NCI-H345 (cell line): ENCODE measurements at places on chromosomes 7 and 10.

- DNase-seq, result no peak
These were observed 209.0 kb downstream of the POU6F2 start for GRCh38 chr7:39186671-39187070.

DNA sequence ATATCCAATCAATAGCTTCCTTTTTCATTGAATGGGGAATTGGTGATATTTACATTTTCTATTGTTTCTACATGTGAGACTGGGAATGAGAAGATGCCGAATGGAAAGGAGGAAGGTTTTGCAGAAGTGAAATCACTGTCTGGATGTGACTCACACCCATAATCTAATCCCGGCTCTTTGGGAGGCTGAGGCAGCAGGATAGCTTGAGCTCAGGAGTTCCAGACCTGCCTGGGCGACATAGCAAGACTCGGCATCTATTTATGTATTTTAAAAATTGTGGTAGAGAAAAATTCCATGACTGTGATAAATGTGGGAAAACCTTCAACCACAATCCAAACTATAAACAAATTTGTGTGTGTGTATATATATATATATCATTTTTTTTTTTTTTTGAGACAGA, 10.9 kb upstream of the FIS1 start:
- DNase-seq, result no peak

- no peak for DNase-seq
These were observed 9.3 kb upstream of the PRSS1 start for GRCh38 chr7:142739923-142740492.

GRCh38 chr7:101915000-101915399, 97.6 kb downstream of the CUX1 start:
- DNase-seq, result no peak

DNA sequence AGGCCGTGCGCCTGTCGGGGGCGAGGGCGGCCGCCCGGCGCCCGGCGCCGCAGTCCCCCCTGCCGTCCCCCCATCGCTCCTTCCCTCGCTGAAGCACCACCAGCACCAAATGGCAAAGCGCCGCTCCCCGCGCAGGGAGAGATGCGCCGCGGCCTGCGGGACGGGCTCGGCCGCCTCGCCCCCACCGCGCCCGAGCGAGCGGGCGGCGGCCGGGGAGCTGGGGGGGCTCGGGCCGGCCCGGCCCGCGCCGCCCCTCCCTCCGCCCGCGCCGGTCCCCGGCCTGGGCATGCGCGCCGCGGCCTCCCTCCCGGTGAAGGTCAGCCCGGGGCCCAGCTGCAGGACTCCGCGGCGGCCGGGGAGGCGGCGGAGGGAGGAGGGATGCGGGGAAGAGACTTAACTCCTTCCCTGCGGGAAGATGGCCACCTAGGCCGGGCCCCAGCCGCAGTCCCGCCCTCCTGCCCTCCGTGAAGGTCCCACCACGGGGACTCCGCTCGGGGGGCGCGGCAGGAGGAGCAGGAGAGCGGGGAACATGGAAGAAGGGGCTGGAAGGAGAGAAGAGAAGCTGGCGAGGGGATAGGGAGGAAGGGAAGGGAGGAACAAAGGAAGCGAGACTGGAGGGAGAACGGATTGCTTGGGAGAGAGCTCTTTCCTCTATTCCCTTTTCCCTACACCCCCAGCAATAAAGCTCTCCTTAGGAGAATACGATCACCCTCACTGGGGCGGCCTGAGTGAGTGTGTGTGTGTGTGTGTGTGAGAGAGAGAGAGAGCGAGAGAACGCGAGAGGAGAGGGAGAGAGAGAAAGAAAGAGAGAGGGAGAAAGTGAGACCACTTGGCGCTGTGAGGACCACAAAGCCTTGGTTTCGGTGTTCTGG, 3.4 kb upstream of the SMARCD3 start:
- DNase-seq, result peak; percentile 70

DNA sequence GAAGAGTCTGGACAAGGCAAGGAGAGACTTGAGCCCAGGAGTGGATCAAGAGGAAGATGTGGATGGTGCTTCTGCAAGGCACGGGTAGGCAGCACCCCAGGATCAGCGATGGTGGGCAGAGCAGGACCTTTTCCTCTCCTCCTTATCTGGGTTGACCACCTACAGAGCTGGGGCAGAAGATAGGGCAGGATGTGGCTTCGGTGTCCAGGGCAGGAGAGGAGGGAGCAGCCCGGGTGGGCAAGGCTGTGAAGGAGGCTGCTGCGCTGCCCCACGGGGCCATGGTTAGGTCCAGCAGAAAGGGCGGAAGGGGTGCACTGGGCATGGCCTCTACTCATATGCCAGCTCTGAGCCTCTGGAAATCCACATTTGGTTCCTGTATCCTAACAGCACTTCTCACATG, 20.0 kb upstream of the PARP12 start:
- DNase-seq, result no peak

- DNase-seq, result no peak
These were observed 34.6 kb upstream of the PDK4 start for GRCh38 chr7:95630702-95631458.

DNA sequence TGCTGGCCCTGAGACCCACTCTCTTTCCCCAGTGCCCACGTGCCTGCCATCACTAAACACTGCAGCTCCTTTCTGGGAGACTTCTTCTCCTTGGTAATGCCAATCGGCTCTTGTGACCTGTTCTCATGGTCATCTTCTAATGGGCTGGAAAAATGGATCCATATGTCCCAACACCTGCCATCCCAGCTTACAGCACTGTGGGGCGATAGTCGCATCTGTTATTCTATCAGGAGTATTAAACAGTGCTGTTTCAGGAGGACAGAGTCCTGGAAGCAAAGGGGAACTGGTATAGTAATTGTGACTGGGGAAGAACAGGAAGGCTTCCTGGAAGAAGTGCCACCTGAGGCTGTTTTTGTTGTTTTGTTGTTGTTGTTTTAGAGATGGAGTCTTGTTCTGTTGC, 411.2 kb downstream of the GLRX3 start:
- DNase-seq, result no peak

- DNase-seq, result no peak
These were observed 41.8 kb downstream of the LCOR start for GRCh38 chr10:96873756-96874467.

GRCh38 chr7:26485367-26485934, 193.8 kb downstream of the SNX10 start:
- DNase-seq, result no peak

DNA sequence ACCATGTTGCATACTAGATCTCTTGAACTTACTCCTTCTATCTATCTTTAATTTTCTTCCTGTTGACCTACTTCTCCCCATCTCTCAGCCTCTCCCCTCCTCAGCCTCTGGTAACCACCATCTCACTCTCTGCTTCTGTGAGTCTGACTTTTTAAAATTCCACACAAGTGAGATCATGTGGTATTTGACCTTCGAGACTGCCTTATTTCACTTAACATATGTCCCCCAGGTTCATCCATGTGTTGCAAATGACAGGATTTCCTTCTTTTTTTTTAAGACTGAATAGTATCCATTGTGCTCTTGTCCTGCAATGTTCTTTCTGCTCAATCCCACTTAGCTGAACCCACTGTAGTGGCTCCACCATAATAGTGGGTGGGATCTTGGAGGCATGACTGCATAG, 51.4 kb upstream of the DNAJC1 start:
- DNase-seq, result no peak

GRCh38 chr7:39356172-39356925, 209.9 kb upstream of the YAE1 start:
- DNase-seq, result no peak

GRCh38 chr10:129755158-129755591, 208.9 kb downstream of the EBF3 start:
- no peak for DNase-seq

DNA sequence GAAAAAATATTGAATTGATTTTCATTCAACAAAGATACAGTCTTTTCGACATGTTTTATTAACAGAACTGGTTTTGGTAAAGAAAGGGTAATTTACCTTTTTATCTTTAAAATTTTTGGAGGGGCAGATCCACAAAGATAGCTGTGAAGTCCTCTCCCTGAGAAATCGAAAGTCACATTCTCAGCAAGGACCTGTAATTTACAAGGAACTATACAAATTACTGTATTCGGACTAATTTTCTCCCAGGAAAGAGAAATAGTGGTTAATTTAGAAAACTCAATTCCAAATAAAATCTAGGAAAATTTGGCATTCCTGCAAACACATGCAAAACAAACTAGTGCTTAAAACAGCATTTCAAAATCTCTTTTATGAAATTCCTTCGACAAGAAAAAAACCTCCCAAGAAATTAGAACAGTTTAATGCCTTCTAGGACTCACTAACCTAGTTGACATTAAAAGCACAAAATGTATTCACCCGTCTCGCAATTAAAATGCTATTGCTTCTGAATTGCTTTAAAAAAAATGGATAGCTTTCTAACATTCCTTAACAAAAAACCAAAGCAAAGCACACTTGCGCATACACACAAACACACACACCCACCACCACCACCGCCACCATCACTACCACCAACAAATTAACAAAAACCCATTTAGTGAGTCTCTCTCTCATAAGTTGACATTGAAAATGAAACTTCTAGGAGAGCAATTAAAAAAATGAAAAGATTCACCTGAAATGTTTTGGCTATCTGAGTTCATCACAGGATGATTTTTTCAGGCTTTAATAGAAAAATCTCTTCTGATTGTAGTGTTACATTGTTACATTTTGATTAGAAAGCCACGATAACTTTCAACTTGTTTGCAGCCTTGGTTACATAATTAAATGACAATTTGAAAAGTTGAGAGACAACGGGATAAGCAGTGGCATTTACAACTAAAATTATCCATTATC, 4.0 kb upstream of the NKX2-3 start:
- no peak for DNase-seq

- no peak for DNase-seq
These were observed 35.5 kb downstream of the LYZL2 start for GRCh38 chr10:30594077-30594476.

GRCh38 chr10:88311264-88311663, 271.9 kb downstream of the RNLS start:
- no peak for DNase-seq

- no peak for DNase-seq
These were observed 10.5 kb upstream of the CHUK start for GRCh38 chr10:100239851-100240250.

DNA sequence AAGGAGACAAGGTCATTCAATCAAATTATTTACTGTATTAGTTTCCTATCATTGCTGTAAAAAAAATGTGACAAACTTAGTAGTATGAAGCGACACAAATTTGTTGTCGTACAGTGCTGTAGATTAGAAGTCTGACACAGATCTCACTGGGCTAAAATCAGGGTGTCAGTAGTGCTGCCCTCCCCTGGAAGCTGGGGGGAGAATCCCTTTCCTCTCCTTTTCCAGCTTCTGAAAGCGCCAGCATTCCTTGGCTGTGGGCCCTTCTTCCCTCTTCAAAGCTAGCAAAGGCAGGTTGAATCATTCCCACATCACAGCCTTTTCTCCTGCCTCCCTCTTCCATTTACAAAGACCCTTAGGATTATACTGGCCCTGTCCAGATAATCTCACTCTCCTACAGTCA, 28.0 kb downstream of the VPS41 start:
- DNase-seq, result no peak

GRCh38 chr10:50857579-50857978, 27.8 kb downstream of the A1CF start:
- no peak for DNase-seq

DNA sequence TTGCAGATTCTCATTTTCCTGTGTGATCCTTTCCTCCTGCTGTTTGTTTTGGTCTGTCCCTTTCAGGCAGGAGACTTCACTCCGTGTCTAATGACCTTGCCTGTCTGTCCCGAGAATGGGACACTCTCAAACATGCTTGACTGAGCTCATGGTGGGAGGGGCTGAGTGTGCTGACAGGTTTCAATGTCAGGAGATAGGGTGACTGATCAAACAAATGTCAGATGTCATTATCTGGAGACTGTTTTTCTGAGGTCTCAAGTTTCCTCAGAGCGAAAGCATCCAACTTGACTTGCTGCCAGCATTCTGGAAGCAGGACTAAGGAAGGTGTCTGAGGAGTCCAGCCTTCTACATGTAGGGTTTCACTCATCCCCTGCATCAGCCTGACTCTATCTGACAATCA, 228.8 kb upstream of the KIAA1217 start:
- DNase-seq, result no peak

DNA sequence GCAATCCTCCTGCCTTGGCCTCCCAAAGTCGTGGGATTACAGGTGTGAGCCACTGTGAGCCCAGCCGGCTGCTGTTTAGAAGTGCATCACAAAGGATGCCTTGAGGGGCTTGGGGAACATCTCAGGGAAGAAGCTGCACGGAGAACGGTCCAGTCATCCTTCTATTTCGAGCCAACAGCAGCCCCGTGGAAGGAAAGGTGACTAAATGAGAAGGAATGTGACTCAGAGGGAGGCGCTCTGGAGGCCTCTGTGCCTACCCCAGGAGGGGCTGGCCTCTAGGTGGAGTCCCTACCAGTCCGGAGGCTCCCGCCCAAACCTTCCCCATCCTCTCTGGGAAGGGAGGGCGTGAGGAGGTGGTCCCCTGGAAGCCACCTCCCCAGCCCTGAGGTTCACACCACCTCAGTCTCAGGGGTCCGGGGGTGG, 76.2 kb downstream of the CTBP2 start:
- DNase-seq, result no peak

DNA sequence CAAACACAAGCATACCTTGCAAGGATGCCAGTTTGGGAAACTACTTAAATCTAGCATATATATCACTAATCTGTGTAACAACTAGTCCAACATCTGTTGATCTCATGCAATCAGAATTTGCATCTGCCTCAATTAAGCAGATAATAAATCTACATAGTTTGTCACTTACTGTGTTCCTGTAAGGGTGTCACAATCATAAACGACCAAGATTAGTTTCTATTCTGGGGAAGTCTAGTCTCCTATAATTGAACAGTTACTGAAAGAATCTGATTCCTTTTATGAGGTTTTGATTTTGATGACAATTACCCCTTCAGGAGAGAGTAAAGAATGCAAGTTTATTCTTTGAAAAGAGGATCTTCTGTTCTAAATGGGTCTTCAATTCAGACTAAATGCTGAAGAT, 85.5 kb upstream of the LRRN3 start:
- DNase-seq, result no peak

DNA sequence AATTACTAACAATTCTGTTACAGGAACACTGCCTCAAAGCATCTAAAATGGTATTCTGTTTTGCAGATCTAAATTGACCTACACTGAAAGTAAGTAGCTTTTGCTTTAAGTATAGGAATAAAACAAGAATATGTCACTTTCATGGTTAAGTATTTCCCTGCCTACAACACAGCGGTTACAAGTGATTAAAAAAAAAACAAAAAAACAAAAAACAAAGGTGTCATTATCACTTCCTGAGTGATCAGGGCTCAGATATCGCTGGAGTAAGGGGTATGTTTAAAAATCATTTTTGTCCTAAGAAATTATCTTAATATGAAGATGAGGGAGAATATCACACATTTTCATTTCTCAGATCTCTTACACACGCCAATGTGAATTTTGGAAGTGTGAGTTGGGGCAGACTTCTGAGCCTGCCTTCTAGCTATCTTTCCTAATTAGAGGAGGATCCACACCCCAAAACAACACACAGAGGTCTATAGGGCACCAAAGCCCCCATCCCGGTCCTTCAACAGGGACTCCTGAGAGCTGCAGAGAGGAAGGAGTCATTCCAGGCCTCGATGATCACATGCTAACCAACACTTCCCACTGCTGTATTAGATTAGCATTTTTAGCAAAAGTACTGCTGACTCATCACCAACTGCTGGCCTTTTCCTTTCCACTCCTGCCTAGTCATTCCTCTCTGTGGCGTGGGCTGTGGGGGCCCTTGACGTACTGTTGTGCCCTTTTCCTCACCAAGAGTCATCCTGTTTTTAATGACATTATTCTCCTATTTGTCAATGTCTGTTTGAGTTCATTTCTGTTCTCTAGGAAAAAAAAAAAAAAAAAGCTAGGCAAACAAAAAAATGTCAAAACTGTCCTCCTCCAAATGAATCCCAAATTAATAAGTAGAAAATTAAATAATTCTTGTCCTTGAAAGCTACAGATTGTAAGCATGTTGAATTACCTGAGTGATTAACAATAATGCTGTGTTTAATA, 31.2 kb downstream of the PRTFDC1 start:
- no peak for DNase-seq
